ENCODE measurements at places on chromosomes 16 and 17.

GRCh38 chr17:63506627-63507026, 16.5 kb upstream of the KCNH6 start:
- DNase-seq: no peak

GRCh38 chr17:20987511-20987910, 55.3 kb downstream of the USP22 start:
- no peak for DNase-seq

- peak; percentile 22 for DNase-seq
Observed at GRCh38 chr17:75774991-75775668, 9.5 kb upstream of the UNK start.

DNA sequence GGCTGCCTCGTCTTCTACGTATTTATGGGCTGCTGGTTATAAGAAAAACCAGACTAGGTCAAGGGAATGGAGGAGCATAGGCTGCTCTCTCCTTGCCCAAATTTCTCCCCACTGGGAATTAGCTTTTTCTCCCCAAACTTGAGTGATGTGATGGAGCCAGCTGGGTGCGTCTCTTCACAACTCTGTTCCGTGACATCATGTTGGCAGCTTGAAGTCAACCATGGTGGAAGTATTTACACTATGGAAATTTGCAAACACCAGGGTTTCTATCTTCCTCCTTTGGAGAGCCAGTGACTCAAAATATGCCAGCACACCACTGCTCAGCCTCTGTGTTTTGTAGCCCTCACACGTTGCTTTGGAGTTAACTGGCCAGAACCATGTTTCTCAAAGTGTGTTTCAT, 78.1 kb downstream of the OR1D5 start:
- no peak for DNase-seq

- DNase-seq: no peak
Observed at GRCh38 chr17:806346-806745, 24.2 kb downstream of the MRM3 start.

DNA sequence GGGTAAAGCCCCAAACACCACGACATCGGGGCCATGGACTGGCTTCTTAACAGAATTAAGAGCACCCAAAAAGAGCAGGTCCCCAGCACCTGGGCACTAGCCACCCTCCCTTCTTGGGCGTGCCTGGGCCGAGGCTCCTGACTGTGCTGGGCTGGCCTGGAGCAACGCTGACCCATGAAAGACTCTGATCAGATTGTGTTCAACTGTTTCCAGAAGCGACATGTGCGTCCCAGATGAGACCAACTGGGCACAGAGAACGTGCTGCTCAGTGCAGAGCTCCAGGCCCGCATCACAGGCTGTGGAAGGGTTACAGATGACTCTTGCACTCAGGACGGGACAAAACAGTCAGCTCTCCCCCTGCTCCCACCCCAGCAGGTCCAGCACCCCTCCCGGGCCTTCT, 100.7 kb downstream of the KCNJ12 start:
- no peak for DNase-seq

- DNase-seq: no peak
Observed at GRCh38 chr16:55642611-55643010, 13.2 kb upstream of the SLC6A2 start.

- no peak for DNase-seq
Observed at GRCh38 chr16:49531931-49532840, 158.6 kb downstream of the C16orf78 start.

GRCh38 chr17:60354223-60354622, 37.7 kb downstream of the USP32 start:
- DNase-seq: peak; percentile 89

DNA sequence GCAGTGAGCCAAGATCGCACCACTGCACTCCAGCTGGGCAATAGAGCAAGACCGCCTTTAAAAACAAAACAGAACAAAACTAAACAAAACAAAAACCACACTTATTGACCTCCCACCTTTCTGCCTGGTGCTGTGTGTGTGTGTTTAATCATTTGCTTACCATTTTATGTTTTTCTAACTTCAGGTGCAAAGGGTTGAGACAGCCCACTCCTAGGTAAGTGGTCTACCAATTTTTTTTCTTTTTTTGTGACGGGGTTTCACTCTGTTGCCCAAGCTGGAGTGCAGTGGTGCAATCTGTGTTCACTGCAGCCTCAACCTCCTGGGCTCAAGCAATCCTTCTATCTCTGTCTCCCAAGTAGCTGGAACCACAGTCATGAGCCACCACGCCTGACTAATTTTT, 65.8 kb downstream of the SALL1 start:
- no peak for DNase-seq

GRCh38 chr17:16916557-16916920, 55.4 kb downstream of the TNFRSF13B start:
- DNase-seq: no peak

DNA sequence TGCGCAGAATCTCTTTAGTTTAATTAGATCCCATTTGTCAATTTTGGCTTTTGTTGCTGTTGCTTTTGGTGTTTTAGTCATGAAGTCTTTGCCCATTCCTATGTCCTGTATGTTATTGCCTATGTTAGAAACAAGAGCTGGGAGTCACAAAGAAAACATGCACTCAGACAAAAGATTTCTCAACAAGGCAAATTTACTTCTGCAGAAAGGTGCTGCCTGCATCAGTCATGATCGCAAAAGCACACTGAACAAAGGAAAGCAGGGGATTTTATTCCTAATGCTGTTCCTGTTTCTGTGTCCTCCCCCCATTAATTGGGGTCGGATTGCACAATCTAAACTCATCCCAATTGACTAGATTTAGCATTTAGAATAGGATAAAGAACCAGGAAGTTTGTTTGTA, 55.9 kb downstream of the ATF7IP2 start:
- no peak for DNase-seq
